Effector memory CD8-positive, alpha-beta T cell (primary cell): ENCODE measurements at places on chromosomes 7 and 10.
A peak's percentile ranks its signal among the peaks of the same experiment; 100 is the strongest.

- DNase-seq: no peak
Observed at GRCh38 chr10:71128311-71128980, 83.9 kb upstream of the UNC5B start.

DNA sequence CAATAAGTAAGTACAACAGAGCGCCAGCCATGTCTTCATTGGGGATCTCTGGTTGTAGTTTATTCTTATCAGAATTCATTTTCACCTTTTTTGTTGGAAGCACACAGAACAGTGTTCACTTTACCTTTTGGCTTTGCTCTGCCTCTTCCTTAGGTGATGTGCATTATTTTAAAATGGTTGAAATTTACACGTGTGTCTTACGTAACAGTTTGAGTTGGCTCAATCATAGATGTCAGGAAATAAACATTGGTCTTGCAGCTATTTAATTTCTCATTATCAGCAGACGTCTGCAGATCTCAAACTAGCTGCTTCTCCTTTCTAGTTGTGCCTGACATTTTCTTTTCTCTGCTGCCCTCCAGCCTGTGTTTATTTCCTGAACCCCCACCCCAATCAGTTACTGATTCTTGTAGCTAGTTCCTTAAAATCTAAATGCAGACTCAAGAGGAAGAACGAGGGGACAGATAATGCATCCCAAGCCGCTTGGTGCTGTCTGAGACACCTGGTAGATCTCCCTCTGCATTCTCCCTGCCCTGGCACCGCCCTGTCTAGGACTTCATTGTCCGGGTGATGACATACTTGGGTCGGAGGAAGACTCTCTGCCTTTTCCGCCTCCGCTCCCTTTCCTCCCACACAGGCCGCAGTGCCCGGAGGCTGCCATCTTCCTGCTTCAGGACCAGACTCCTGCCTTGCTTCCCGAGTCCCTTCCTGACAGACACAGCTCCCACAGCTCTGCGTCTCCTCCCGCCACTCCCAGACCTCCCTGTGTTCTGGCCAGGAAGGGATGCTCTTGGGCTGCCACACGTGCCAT is 108.2 kb downstream of the ANKRD61 start:
- no peak for DNase-seq

DNA sequence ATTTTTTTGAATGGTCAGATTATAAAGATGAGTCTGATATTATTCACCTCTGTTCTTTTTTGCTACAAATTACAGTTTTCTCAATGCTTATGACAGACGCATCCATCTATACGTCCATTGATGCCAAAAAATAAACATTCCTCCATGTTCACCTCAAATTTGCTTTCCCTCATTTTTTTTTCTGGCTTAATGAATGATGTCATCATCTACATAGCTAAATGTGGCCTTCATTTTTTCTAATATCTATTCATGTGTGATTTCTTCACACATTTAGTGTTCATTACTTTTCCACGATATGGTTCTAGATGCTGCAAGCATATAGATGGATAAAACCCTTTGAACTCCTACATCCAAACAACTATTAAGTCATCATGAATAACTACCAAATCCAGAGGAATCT is 163.1 kb downstream of the MAGI2 start:
- DNase-seq: no peak

DNA sequence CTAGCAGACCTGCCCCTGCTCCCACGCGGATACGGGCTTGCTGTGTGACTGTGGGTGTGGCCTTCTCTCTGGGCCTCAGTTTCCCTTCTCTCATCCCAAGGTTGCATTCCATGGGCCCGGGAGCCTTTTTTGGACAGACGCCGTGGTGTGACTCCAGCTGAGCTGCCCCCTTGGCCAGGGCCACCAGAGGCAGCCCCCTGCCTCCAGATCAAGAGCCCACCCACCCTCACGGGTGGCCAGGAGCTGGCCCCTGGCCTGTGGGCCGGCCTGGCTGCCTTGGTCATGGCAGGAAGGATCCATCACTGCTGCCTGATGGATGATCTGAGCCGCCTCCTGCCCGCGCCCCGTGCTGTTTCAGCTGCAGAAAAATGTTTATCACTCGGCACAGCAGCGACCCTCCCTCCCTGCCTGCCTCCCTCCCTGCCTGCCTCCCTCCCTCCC is 27.8 kb upstream of the ELFN1 start:
- DNase-seq: no peak

DNA sequence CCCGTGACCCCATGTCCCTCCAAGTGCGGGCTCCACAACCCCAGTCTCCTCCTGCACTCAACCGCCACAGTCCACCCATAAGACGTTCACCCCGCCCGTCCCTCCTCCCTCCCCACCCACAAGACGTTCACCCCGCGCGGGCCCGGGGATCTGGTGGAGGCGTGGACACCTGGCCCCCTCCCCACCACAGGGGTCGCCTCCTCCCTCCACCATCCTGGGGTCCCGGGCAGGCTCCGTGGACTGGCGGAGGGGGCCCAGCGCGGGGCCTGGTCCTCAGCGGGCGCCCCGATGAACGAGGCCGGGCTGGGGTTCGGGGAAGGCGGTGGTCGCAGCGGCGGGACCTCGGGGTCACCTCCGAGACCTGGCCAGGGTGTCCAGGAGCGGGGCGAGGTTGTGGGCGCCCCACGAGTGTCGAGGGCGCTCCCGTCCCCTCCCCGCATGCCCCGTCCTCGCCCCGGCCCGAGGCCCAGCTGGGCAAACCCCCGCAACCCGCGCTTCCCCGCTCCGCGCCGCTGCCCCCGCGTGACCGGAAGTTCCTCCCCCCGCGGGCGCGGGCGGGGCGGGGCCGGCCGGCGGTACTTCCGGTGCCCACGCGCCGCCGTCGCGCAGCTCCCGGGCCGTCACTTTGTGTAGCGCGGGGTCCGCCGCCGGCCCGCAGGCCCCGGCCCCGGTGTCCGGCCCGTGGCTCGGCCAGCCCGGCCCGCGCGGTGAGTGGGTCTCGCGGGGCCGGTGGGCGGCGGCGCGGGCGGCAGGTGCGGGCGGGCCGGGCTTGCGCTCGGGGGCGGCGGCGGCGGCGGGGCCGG is at the start of gene ZNF316:
TSS of gene ZNF316 (plus strand) at position 578 of the 803 bp plus-strand sequence. CDS start 5,092 bp downstream, outside the sequence.
- peak; percentile 48 for DNase-seq

DNA sequence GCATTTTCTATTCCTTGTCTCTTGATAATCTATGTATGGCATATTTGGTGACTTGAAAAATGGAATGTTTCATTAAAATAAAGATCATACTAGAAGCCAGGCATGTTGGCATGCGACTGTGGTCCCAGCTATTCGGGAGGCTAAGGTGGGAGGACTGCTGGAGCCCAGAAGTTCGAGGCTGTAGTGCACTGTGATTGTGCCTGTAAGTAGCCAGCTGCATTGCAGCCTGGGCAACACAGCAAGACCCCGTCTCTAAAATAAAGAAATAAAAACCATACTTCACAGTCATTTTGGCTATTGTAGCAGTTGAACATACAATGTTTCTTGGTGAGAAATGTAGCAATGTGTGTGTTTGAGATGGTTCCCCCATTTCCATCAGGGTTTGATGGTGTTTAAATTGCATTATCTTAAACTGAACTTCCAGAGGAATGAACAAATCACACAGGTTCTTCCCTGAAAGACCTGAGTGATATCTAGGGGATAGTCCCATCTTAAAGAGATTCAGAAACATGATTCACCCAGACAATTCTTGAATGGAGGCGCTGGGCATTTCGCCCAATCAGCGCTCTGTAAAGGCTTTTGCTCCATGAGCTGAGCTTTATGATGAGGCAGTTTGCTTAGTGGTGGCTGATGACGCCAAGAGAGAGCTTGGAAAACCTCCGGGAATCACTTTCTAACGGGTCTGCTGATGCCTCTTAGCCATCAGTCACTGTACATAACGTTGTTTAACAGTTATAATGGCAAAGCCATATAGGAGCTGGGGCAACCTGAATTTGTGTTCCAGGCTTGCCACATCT is 19.4 kb upstream of the BTBD16 start:
- no peak for DNase-seq

DNA sequence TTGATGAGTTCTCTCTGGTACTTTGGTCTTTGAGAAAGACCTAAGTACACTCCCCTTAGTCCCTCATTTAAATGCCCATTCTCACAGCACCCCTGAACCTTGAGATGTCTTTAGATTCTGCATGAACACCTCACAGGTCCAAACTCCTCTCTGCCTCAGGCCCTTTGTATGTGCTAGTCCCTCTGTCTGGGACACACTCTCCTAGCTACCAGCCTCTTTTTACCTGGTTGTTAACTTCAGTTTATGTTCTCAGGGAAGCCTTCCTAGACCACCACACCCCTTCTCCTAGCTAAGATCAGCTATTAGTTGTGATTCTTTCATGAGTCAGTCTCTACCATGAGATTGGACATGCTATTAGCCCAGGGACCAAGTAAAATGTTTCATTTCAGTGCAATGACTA is 86.4 kb downstream of the PLCE1 start:
- no peak for DNase-seq

- no peak for DNase-seq
Observed at GRCh38 chr10:58642283-58642682, 129.6 kb downstream of the BICC1 start.

GRCh38 chr7:116862951-116863670 is 724 bp downstream of the CAPZA2 start:
- DNase-seq: no peak

GRCh38 chr10:7185367-7185690 is 225.5 kb downstream of the SFMBT2 start:
- DNase-seq: no peak

DNA sequence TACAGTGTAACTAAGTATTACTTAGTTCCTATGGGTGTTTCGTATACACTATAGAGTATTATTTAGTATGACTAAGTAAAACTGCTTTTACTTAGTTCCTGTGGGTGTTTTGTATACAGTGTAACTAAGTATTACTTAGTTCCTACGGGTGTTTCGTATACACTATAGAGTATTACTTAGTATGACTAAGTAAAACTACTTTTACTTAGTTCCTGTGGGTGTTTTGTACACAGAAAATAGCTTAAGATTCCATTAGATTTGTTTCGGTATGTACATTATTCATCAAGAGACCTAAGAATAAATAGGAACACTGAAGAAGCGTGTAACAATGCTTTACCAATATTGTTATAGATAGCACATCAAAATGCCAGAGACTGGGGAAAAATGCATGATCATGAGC is 25.0 kb downstream of the IGF2BP3 start:
- no peak for DNase-seq

- no peak for DNase-seq
Observed at GRCh38 chr7:134720091-134720935, 59.1 kb upstream of the CALD1 start.

DNA sequence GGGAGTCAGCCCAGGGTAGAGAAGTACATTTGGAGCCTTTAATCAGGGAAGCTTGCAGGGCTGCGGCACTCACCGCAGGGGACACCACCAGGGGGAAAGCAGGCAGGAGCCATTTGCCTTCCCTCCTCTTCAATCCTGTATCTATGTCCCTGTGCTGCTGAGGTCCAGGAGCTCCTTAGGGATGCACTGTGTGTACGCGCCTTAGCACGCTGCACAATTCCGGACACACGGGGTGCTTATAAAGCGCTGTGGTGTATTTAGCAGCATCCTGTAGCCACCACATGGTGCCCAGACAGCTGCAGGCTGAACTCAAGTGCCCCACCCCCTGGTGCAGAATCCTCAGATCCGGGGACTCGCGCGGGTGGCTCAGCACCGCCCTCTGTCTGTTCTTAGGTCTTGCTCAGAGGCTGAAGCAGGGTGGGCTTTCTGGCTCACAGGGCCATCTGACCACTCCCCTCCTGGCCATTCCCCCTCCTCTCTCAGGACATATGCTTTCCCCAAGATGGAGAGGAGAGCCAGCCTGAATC is 421.4 kb downstream of the SDK1 start:
- DNase-seq: no peak

DNA sequence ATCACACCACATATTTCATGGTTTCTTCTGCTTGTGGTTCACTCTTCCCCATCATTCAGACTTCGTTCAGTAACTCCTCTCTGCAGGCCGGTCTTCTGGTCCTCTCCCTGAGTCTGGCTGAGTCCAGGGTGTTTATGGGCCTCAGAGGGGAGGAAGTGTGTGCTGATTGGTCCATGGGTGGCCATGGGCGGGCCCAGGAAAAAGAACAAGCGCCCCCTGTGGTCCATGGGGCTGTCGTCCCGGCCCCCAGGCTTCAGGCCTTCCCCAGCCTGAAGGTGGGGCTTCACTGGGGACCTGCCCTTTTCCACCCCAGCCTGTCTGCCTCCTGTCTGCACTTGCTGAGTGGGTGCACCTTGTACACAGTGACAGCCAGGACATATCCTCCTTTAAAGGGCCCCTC is 123.7 kb downstream of the VIPR2 start:
- no peak for DNase-seq

GRCh38 chr10:94725871-94726270 is 36.6 kb upstream of the CYP2C19 start:
- DNase-seq: no peak

GRCh38 chr10:23530079-23530478 is 91.2 kb downstream of the OTUD1 start:
- no peak for DNase-seq

DNA sequence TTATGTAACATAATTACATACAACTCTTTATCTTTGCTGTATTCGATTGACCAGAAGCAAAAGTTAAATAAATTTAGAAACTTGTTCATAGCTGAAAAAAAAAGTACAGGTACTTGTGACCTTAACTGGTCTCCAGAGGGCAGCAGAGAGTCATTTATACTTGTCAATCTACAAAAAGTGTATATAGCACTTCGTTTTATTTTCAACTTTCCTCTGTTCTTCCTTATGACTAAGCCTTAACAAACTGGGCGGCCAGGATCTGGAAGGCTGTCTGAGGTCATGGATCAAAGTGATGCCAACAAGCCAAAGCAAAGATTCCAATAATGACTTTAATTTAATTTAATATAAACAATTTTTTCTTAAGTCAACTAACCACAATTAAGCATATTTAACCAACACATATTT is 29.8 kb downstream of the C10orf67 start:
- DNase-seq: peak; percentile 49

DNA sequence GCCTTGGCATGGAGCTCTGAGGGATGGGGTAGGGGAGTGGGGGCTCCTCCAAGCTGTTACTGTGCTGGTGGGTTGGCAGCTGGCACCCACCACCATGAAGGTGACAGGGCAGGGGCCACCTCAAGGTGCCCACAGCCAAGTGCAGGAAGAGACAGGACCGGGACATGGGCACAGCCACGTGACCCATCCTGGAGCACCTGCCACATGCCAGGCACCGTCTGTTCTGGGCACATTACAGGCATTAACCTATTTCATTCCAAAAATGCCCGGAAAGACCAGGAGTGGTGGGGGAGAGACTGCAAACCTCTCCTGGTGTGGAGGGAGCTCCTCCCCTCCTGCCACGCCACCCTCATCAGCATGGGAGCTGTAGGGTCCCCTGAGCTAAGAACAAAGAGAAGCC is 56.7 kb downstream of the CAMK2B start:
- no peak for DNase-seq

GRCh38 chr10:88131511-88132139 is 268.2 kb downstream of the PTEN start:
- no peak for DNase-seq

- no peak for DNase-seq
Observed at GRCh38 chr10:87928996-87929395, 65.6 kb downstream of the PTEN start.
